Stimulated activated CD4-positive, alpha-beta T cell treated with anti-CD3 and anti-CD28 coated beads, Interleukin-1b, Interleukin-23, amount 100 ng/mL, for 24 hours (primary cell): ENCODE measurements at places on chromosomes 2 and 18.

- DNase-seq, result peak; percentile 7
These were observed 230.9 kb upstream of the SLC14A2 start for GRCh38 chr18:45384137-45384961.

GRCh38 chr2:239688122-239688681 is 287.4 kb upstream of the HDAC4 start:
- DNase-seq, result no peak

DNA sequence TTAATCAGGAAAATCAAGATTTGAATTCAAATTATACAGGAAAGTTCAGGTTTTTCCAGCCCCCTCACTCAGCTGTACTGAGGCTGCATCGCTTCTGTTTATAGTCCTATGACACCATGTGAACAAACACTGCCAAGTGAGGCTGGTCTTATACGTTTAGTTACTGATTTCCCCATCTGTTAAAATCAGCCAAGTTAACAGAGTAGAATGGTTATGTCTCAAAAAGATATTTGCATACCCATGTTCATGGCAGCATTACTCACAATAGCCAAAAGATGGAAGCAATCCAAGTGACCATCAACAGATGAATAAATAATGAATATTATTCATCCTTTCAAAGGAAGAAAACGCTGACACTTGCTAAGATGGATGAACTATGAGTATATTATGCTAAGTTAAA is 43.8 kb downstream of the REEP1 start:
- no peak for DNase-seq

DNA sequence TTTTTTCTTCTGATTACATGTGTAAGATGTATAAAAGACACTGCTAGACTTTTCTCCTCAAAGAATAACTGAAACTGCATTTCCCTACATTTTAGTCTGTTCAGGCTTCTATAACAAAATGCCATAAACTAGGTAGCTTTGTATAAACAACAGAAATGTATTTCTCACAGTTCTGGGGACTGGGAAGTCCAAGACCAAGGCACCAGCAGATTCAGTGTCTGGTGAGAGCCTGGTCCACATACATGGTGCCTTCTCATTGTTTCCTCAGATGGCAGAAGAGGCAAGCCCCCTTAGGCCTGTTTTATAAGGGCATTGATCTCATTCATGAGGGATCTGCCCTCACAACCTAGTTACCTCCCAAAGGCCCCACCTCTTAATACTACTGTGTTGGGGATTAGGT is 71.5 kb downstream of the MAPRE2 start:
- DNase-seq, result no peak
